Spleen (tissue), 13 donors: ENCODE measurements at places on chromosomes 7 and 10. TPM values are rescaled to one million over a fixed set of nuclear protein-coding genes. Genes with fewer than 3 reads are reported as not detected.

DNA sequence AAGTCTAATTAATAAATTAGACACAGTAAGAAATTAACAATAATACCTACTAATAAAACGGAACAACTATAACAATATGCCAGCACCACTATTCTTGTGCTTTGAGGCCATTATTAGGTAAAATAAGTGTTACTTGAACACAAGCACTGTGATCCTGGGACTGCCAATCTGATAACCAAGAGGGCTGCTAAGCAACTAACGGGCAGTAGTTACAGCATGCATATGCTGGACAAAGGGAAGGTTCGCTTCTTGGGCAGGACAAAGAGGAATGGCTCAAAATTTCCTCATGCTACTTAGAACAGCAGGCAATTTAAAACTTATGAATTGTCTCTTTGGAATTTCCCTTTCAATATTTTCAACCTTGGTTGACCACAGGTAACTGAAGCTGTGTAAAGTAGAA is 718.6 kb downstream of the SORCS3 start:
- no peak overlapping the region for H3K27ac ChIP-seq
- DNase-seq = no peak
- H3K27me3 ChIP-seq = no peaks in the 10 kb centered on the region
- H3K4me3 ChIP-seq = no peak overlapping the region

DGKI gene
- 0.03 TPM for polyA plus RNA-seq

PNLIPRP3 gene
- not detected for polyA plus RNA-seq

DNA sequence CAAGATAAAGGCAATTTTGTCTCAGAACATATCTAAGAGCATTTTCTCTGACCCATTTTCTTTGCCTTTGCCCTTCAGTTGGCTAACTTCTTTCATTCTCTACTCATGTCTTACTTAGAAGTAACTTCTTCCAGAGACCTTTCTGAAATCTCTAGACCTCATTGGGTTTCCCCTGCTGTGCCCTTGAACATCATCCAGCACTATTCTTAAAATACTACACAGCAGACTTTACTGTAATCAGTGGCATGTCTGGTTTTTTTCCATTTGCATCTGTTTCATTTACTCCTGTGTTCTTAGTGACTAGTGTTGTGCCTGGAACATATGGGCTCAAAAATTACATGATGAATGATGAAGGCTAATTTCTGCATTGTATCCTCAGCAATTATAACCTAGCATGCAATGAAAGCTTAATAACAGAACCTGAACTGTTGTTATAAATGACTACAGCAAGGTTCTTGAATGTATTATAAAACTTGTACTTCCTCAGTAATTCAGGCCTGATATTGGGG is 301.9 kb downstream of the CDK14 start:
- no peak overlapping the region for H3K4me3 ChIP-seq
- H3K4me1 ChIP-seq = no peaks in the 10 kb centered on the region
- DNase-seq = no peak
- no peaks in the 10 kb centered on the region for H3K27me3 ChIP-seq

DNA sequence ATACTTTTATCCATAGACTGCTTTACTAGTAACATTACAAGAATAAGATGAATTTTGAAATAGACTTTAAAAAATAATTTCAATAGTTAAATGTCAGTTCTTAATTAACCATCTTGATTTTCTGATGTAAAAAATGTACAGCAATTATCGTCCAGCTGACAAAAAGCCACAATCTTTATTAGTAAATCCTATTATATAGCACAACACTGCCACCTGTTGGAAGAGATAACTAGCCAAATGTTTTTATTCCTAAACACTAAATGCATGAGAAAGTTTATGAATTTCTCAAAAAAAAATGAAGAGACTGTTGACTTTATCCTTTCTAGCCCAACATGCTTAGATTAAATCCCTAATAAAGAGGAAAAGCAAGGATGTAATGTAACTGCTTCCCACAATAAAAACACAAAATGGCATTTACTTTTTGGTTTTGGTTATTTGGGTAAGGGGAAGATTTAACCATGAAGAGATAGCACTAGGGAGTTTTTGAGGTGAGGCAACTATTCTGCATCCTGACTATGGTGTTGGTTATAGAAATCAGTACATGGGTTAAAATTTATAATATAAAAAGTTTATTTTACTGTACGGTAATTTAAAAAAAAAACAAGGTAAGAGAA is 8.0 kb downstream of the COA1 start:
- no peak for DNase-seq
- peaks cover 30% of the 10 kb centered on the region for H3K4me1 ChIP-seq
- no peak overlapping the region for H3K4me3 ChIP-seq
- no peaks in the 10 kb centered on the region for H3K27me3 ChIP-seq
- H3K36me3 ChIP-seq = no peaks in the 10 kb centered on the region

C10orf143 gene
- polyA plus RNA-seq = 15.6 TPM

CTNNA3 gene
- polyA plus RNA-seq = 0.03 TPM

DNA sequence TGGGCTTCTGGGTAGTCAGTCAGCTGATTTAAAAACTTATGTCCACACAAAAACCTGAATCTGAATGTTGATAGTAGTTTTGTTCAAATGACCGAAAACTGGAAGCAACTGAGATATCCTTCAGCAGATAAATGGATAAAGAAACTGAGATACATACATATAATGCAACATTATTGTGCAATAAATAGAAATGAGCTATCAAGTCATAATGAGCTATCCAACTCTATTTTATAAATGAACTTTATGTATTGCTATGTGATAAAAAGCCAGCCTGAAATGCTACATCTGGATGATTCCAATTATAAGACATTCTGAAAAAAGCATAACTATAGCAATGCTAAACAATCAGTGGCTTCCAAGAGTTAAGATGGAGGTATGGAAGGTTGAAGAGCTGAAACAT is 748.7 kb downstream of the TNS3 start:
- no peak overlapping the region for H3K27ac ChIP-seq
- no peak overlapping the region for H3K4me3 ChIP-seq
- H3K27me3 ChIP-seq = no peaks in the 10 kb centered on the region
- DNase-seq = no peak

GRCh38 chr7:29087840-29088170 is 58.5 kb downstream of the CPVL start:
- DNase-seq = no peak
- H3K4me1 ChIP-seq = peaks cover 27% of the 10 kb centered on the region
- H3K27me3 ChIP-seq = no peaks in the 10 kb centered on the region
- no peaks in the 10 kb centered on the region for H3K36me3 ChIP-seq
- peak overlapping the region; percentile 77 for H3K27ac ChIP-seq

- no peak for DNase-seq
- peaks cover 6% of the 10 kb centered on the region for H3K4me1 ChIP-seq
- no peaks in the 10 kb centered on the region for H3K36me3 ChIP-seq
- H3K27ac ChIP-seq = no peak overlapping the region
- H3K4me3 ChIP-seq = peak overlapping the region; percentile 26
Observed at GRCh38 chr10:70673043-70673928, 980 bp downstream of the ADAMTS14 start.

DNA sequence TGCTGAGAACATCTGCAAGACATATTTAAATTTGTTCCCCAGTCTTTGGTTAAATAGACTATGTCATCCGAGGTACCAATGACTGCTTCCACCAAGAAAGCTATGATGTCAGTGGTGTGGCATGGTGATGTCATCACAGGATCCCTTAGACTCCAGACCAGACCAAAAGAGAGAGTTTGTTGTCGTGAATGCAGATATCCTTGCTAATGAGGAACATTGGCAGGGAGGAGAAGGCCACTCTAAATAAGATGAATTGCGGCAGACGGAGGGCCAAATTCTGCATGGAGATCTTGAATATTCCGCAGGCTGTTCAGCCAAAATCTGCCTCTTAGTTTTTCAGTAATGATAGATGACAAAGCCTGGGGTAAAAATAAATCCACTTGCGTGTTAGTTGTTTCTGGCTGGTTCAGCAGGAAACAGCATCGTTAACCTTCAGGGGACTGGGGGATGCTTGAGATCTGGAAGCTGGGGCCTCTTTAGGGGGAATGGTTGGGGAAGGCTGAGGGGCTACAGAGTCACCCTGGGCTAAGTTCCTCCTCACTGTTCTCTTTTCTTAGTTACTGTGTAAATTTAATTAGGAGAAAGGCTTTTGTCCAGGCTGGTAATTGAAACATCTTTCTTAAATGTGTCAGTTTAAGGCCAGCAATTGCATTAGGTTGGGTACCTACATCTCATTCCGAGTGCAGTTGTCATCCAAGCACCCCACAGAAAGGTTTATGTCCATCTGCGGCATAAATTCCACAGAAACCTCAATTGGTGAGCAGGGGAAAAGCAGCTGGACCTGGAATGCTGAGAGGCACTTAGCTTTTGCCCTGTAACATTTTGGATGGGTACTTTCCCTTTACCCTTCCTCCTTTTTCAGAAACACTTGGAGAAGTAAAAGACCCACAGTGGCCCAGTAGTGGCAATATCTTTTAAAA is 11.6 kb upstream of the CAMK1D start:
- peaks cover 34% of the 10 kb centered on the region for H3K4me1 ChIP-seq
- H3K27ac ChIP-seq = no peak overlapping the region
- H3K27me3 ChIP-seq = no peaks in the 10 kb centered on the region
- no peaks in the 10 kb centered on the region for H3K36me3 ChIP-seq
- DNase-seq = no peak

DNA sequence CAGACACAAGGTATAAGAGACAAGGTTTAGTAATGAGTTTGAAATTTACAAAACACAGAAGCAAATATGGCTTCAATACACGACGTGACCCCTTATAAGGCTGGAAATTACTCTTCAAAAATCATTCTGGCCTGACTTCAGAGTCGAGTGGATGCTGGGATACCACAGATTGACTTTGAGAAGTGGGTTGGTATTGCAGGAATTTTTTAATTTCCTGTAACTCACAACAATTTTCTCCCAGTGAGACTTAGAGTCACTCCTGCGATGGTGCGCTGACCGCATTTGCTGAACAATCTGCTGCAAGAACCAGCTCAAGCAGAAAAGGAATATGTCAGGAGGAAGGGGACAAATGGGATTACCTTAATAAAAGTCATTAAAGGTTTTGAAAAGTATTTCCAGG is 132.1 kb downstream of the EMX2 start:
- no peak overlapping the region for H3K4me3 ChIP-seq
- H3K36me3 ChIP-seq = no peaks in the 10 kb centered on the region
- H3K4me1 ChIP-seq = no peaks in the 10 kb centered on the region
- H3K27ac ChIP-seq = no peak overlapping the region
- DNase-seq = no peak

SH2B2 gene
- polyA plus RNA-seq = 15.5 TPM

GRCh38 chr7:113774182-113774807 is 144.5 kb downstream of the PPP1R3A start:
- no peak overlapping the region for H3K4me3 ChIP-seq
- no peaks in the 10 kb centered on the region for H3K36me3 ChIP-seq
- no peak overlapping the region for H3K27ac ChIP-seq
- H3K4me1 ChIP-seq = no peaks in the 10 kb centered on the region

GRCh38 chr10:106515206-106515790 is 649.2 kb downstream of the SORCS1 start:
- no peaks in the 10 kb centered on the region for H3K36me3 ChIP-seq
- no peak overlapping the region for H3K4me3 ChIP-seq
- H3K4me1 ChIP-seq = no peaks in the 10 kb centered on the region
- H3K27me3 ChIP-seq = no peaks in the 10 kb centered on the region
- H3K27ac ChIP-seq = no peak overlapping the region
- DNase-seq = no peak

TRIM50 gene
- 0.18 TPM for polyA plus RNA-seq

GRCh38 chr10:50332108-50332842 is 81.0 kb upstream of the ASAH2 start:
- H3K4me3 ChIP-seq = no peak overlapping the region
- no peaks in the 10 kb centered on the region for H3K36me3 ChIP-seq
- H3K4me1 ChIP-seq = no peaks in the 10 kb centered on the region
- H3K27ac ChIP-seq = no peak overlapping the region
- no peak for DNase-seq
- H3K27me3 ChIP-seq = no peaks in the 10 kb centered on the region

GOLGA7B gene
- 0.27 TPM for polyA plus RNA-seq

GNB2 gene
- 104 TPM for polyA plus RNA-seq

DNA sequence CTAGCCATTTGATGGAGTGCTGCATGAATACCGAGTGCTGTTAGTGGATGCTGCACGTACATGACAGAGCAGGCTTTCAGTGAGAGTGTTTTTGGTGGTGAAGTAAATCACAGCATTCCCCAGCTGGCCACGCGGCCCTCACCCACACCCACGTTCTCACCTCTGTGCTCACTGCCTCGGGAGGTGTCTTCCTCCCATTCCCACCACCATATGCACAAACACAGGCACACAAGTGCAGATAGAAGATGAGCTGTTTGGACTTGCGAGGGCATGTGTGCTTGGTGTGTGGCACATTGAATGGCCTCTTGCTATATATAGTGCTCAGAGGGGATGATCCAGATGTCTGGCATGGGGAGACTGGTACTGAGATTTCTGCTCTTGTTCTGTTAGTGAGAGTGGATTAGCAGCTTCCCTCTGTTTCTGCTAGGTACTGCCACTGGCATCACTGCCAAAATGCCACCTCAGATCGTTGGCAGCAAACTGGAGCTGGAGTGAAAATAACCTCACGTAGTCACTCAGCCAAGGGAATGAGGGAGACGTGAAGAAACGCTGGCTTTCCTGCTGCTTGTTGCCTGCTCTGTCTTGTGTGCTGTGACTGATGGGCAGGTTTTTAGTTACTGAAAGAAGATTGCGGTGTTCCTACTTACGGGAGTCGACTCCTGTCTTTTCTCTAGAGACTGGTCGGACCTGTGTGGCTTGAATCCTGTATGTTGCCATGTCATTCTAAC is 19.1 kb downstream of the DNAJB6 start:
- peaks cover 44% of the 10 kb centered on the region for H3K36me3 ChIP-seq
- no peak overlapping the region for H3K4me3 ChIP-seq
- H3K27ac ChIP-seq = peak overlapping the region; percentile 9
- no peaks in the 10 kb centered on the region for H3K27me3 ChIP-seq
- DNase-seq = no peak
- peaks cover 76% of the 10 kb centered on the region for H3K4me1 ChIP-seq

DNA sequence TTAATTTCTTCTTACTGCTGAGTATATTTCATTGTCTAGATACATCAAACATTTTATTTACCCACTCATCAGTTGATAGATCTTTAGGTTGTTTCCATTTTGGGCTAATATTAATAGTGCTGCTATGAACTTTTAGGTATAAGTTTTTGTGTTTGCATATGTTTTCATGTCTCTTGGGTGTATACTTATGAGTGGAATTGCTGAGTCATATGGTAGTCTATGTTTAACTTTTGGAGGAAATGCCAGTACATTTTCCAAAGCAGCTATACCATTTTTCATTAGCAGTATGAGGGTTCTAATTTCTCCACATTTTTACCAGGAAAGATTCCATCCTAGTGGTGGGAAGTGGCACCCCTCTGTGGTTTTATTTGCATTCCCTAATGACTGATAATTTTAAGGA is 101.1 kb downstream of the ANKRD30A start:
- H3K27me3 ChIP-seq = no peaks in the 10 kb centered on the region
- DNase-seq = no peak
- H3K36me3 ChIP-seq = no peaks in the 10 kb centered on the region
- H3K27ac ChIP-seq = no peak overlapping the region

TMEM213 gene
- polyA plus RNA-seq = 0.05 TPM

- H3K27me3 ChIP-seq = no peaks in the 10 kb centered on the region
- no peak overlapping the region for H3K4me3 ChIP-seq
- DNase-seq = no peak
- no peak overlapping the region for H3K27ac ChIP-seq
- H3K4me1 ChIP-seq = no peaks in the 10 kb centered on the region
- no peaks in the 10 kb centered on the region for H3K36me3 ChIP-seq
Observed at GRCh38 chr7:153943457-153943856, 108.7 kb upstream of the DPP6 start.
